ENCODE measurements at places on chromosomes 3 and 15.

DNA sequence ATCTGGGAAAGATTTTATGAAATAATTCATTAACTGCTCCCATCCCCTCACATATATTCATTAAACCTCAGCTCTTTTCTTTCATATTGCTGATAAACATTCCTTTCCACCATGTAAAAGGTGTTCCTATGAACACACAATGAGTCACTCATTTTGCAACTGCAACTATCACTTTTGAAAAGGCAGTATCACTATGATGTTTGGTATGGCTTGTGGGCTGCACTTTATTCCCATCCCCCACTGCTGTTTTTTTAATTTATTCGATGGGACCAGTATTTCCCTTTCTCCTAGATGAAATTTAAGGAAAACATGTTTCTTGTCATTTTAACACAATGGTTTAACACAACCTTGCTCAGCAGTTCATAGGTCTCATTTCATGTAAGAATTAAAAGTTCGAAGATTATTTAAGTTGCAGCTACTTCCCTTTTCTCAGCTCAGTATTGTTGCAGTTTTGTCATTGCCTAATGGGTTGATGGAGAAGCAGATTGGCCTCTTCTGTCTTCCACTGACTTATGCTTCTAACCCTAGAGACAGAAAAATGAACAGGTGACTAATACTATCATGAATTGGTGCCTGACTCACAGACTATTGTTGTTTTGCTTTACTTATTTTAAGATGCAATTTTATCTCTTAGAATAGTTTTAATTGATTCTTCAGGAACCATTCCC is 280.3 kb downstream of the ZPLD1 start:
- H3K27me3 ChIP-seq, result no peaks in the 10 kb centered on the region
- H3K36me3 ChIP-seq, result no peaks in the 10 kb centered on the region
- no peaks in the 10 kb centered on the region for H3K4me1 ChIP-seq
- no peak for DNase-seq
- no peak overlapping the region for H3K4me3 ChIP-seq
- no peak overlapping the region for H3K27ac ChIP-seq

- no peak for DNase-seq
- H3K4me1 ChIP-seq, result no peaks in the 10 kb centered on the region
- peaks cover 4% of the 10 kb centered on the region for H3K27me3 ChIP-seq
- no peaks in the 10 kb centered on the region for H3K36me3 ChIP-seq
- H3K27ac ChIP-seq, result no peak overlapping the region
Measured at GRCh38 chr3:171307046-171307585, 153.1 kb downstream of the TNIK start.

GRCh38 chr3:158158969-158159368 is 49.1 kb downstream of the RSRC1 start:
- H3K4me1 ChIP-seq, result peaks cover 10% of the 10 kb centered on the region
- no peak for DNase-seq
- no peak overlapping the region for H3K4me3 ChIP-seq
- H3K27me3 ChIP-seq, result no peaks in the 10 kb centered on the region
- no peak overlapping the region for H3K27ac ChIP-seq
- peaks cover 39% of the 10 kb centered on the region for H3K36me3 ChIP-seq

- peaks cover 7% of the 10 kb centered on the region for H3K27me3 ChIP-seq
- H3K27ac ChIP-seq, result no peak overlapping the region
- DNase-seq, result no peak
- H3K4me1 ChIP-seq, result peaks cover 8% of the 10 kb centered on the region
- no peaks in the 10 kb centered on the region for H3K36me3 ChIP-seq
- no peak overlapping the region for H3K4me3 ChIP-seq
Measured at GRCh38 chr3:68878962-68879361, 53.4 kb downstream of the TAFA4 start.

DNA sequence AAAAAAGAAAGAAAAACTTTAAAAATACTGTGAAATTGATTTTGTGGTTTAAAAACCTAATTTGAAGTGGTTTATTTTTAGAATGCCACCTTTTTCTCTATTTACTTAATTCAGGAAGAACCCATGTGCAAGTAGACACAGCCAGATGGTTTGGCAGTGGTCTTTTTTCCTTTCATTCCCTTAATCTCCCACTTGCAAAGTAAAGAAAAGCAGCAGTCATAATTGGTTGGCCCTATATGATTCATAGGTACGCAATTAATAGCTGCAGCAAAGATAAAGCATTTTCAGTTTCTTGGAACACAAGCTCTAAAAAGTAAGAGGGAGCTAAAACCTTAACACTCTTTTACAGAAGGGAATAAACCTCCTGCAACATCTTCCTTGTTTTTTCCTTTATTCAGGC is 115.3 kb downstream of the MECOM start:
- no peak overlapping the region for H3K27ac ChIP-seq
- no peaks in the 10 kb centered on the region for H3K4me1 ChIP-seq
- no peak for DNase-seq
- no peaks in the 10 kb centered on the region for H3K36me3 ChIP-seq
- no peak overlapping the region for H3K4me3 ChIP-seq
- peaks cover 4% of the 10 kb centered on the region for H3K27me3 ChIP-seq

GRCh38 chr15:85005746-85006145 is 24.1 kb downstream of the PDE8A start:
- no peaks in the 10 kb centered on the region for H3K27me3 ChIP-seq
- peaks cover 93% of the 10 kb centered on the region for H3K4me1 ChIP-seq
- H3K4me3 ChIP-seq, result no peak overlapping the region
- peaks cover 13% of the 10 kb centered on the region for H3K36me3 ChIP-seq
- no peak overlapping the region for H3K27ac ChIP-seq

GRCh38 chr3:194744826-194745225 is 59.1 kb downstream of the FAM43A start:
- no peak overlapping the region for H3K27ac ChIP-seq
- DNase-seq, result no peak
- peaks cover 11% of the 10 kb centered on the region for H3K4me1 ChIP-seq
- H3K27me3 ChIP-seq, result no peaks in the 10 kb centered on the region
- H3K36me3 ChIP-seq, result no peaks in the 10 kb centered on the region
- no peak overlapping the region for H3K4me3 ChIP-seq

GRCh38 chr3:104723000-104723399 is 643.7 kb upstream of the ALCAM start:
- H3K4me3 ChIP-seq, result no peak overlapping the region
- no peaks in the 10 kb centered on the region for H3K27me3 ChIP-seq
- H3K27ac ChIP-seq, result no peak overlapping the region
- peaks cover 2% of the 10 kb centered on the region for H3K4me1 ChIP-seq

DNA sequence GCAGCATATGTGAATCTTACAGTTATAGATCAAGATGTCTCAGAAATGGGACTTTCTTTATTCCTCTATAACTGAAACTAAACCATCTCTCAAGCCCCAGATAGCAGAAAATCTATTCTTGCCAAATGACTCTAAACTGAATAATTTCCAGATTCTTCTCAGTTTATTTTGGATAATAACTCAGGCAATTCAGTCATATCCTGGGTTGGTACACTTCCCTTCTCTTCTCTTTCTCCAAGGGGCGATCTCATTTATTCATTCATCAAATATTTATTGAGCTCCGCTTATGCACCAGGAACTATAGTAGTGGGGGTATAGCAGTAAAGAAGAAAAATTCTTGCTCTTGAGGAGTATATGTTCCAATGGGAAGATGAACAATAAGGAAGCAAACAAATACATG is 13.5 kb upstream of the PCOLCE2 start:
- peaks cover 8% of the 10 kb centered on the region for H3K4me1 ChIP-seq
- H3K36me3 ChIP-seq, result no peaks in the 10 kb centered on the region
- no peak for DNase-seq

- H3K4me1 ChIP-seq, result peaks cover 25% of the 10 kb centered on the region
- H3K27ac ChIP-seq, result no peak overlapping the region
- DNase-seq, result no peak
- H3K27me3 ChIP-seq, result no peaks in the 10 kb centered on the region
- no peak overlapping the region for H3K4me3 ChIP-seq
Measured at GRCh38 chr3:186327912-186328487, 34.0 kb downstream of the DGKG start.

DNA sequence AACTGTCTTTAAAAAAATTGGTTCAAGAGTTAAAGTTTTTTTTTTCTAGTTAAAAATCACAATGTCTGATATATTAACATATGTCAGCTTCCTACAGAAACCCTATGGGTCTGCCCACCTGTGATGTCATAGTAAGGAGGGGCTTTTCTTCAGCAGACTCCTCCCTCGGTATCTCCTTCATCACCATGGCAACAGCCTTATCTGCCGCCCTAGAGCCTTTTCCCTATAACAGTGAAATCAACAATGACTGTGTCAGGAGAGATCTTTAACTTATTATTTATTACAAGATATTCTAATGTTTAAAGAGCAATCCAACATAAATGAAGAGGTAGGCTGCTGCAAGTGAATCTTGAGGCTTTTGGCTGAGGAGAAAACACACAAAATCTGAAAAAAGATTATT is 138.7 kb downstream of the PEX5L start:
- DNase-seq, result no peak
- H3K36me3 ChIP-seq, result no peaks in the 10 kb centered on the region
- peaks cover 7% of the 10 kb centered on the region for H3K27me3 ChIP-seq
- H3K27ac ChIP-seq, result no peak overlapping the region
- no peaks in the 10 kb centered on the region for H3K4me1 ChIP-seq
- no peak overlapping the region for H3K4me3 ChIP-seq

DNA sequence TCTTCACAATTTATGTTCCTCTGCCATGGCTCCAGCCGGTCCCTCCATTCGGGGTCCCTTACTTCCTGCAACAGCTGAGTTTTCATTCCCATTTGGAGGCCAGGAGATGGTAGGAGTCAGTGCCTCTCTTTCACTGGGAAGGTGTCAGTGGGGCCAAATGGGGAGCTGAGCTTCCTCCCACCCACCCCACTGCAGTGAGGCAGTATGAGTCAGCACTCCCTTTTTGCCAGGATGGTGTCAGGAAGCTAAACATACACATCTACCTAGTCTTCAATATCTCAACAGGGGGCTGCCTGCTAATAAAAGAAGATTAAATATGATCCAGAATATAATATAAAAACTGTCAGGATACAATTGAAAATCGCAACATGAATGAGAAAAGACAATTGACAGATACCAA is 12.7 kb upstream of the ACTC1 start:
- no peak overlapping the region for H3K27ac ChIP-seq
- H3K4me3 ChIP-seq, result no peak overlapping the region
- peaks cover 27% of the 10 kb centered on the region for H3K27me3 ChIP-seq
- no peaks in the 10 kb centered on the region for H3K4me1 ChIP-seq

- H3K36me3 ChIP-seq, result no peaks in the 10 kb centered on the region
- no peak for DNase-seq
- peaks cover 12% of the 10 kb centered on the region for H3K27me3 ChIP-seq
- peaks cover 1% of the 10 kb centered on the region for H3K4me1 ChIP-seq
Measured at GRCh38 chr3:42689421-42690014, 4.2 kb downstream of the KLHL40 start.
